Mesothelial cell of epicardium (in vitro differentiated cells): ENCODE measurements at places on chromosomes 6 and 20. TPM values are rescaled to one million over a fixed set of nuclear protein-coding genes. Genes with fewer than 3 reads are reported as not detected.

DNA sequence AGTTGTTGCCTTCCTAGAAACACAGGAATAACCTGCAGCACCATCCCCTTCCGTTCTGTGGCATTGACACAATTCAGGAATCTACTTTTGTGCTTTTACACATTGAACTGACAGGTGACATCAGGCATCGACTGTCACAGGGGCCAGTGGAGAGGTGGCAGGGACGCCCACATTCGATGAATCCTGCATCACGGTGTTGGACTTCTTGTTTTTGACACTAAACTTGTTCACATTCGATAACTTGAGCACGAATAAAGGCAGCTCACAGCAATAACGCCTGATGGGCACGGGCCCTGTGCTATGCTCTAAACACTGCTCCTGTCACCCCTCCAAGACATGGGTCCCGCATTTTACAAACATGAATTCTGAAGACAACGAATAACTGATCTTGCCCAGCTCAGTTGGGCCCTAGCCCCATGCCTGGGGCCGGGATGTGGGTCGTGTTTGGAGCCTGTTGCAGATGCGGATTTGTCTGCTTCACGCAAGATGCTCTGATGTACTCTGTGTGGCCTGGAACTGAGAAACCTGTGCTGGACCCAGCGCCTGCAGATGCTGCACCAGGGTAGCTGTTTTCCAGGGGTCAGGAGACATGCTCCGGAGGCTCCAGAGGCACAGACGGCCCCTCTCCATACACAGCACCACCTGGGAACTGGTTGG is 75.7 kb downstream of the TTLL2 start:
- no peak overlapping the region for H3K4me3 ChIP-seq
- no peaks in the 10 kb centered on the region for H3K4me1 ChIP-seq
- H3K36me3 ChIP-seq = no peaks in the 10 kb centered on the region
- H3K27ac ChIP-seq = no peak overlapping the region

DNA sequence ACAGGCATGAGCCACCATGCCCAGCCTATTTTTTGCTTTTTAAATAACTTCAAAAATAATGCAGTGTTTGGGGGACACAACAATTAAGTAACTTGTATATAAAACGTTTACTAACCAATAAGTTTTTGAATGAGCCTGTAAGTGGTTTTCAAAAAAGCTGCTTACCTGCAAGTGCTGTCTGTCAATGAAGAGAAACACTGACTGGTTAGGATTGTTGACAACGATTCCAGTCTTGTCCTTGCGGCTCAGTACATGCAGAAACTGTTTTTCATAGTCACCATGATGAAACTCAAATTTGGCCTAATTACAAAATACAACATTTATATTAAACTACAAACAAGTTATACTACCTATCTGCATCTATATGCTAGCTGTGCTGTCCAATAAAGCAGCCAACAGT is 10.3 kb downstream of the C6orf62 start:
- no peak overlapping the region for H3K27ac ChIP-seq
- H3K36me3 ChIP-seq = peaks cover 53% of the 10 kb centered on the region
- H3K4me1 ChIP-seq = no peaks in the 10 kb centered on the region
- no peak for DNase-seq

- no peak overlapping the region for H3K4me3 ChIP-seq
- no peaks in the 10 kb centered on the region for H3K4me1 ChIP-seq
- DNase-seq = no peak
- peaks cover 2% of the 10 kb centered on the region for H3K27me3 ChIP-seq
- no peak overlapping the region for H3K27ac ChIP-seq
These were observed 45.5 kb downstream of the CNR1 start for GRCh38 chr6:88120635-88121034.

DNA sequence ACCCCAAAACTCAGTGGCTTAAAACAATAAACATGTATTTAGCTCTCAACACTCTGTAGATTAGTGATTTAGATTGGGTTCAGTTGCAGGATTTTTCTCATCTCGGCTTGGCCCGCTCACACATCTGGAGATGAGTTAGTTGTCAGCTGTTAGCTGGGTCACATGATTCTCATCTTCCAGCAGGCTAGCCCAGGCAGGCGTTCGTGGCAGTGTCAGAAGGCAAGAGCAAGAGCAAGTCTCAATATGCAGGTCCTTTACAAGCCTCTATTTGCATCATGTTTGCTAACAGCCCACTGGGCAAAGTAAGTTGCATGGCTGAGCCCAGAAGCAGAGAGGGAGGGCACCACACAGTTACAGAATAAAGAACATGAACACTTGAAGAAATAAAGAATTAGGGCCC is 83.6 kb upstream of the MYLIP start:
- no peak overlapping the region for H3K27ac ChIP-seq
- H3K4me1 ChIP-seq = peaks cover 6% of the 10 kb centered on the region
- H3K36me3 ChIP-seq = no peaks in the 10 kb centered on the region
- no peak overlapping the region for H3K4me3 ChIP-seq

PLAGL2 gene
- 37.4 to 38.1 TPM (median 37.8 TPM) in 3 replicates for total RNA-seq
